ENCODE measurements at places on chromosomes 3 and 15.

DNA sequence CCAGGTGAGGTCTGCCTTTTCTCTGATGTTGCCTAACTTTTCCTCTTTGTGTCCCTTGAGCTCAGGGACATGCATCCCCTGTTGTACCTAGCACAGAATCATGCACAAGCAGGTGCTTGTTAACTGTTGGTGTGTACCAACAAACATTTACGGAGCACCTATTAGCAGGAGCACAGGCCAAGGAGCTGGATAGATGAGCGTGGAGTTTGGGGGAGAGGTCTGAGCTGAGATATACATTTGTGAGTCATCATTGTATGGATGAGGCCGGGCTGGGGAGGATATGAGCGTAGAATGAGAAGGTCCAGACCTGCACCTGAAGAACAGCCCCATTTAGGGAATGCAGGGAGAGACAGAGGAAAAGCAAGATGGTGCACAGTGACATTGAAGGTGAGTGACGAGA lies 53.4 kb downstream of the SMAD3 start:
- DNase-seq = no peak

DNA sequence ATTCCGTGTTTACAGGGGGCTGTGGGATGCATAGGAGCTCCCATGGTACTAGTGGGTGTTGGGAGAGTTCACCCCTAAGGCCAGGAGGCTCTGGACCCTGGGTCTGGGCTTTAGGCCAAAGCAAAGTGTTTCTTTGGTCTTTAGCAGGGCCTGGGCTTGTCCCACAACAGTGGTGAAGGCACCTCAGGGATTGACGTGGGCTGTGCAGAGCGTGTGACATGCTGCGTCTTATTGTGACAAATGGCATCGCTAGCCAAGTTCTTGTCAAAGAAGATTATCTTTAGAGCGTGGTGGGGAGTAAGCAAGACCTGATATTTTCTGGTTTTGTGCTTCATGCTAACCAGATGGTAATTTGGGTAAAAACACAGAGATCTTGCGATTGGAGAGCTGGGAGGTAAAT lies 170.1 kb downstream of the APBA2 start:
- DNase-seq = no peak

DNA sequence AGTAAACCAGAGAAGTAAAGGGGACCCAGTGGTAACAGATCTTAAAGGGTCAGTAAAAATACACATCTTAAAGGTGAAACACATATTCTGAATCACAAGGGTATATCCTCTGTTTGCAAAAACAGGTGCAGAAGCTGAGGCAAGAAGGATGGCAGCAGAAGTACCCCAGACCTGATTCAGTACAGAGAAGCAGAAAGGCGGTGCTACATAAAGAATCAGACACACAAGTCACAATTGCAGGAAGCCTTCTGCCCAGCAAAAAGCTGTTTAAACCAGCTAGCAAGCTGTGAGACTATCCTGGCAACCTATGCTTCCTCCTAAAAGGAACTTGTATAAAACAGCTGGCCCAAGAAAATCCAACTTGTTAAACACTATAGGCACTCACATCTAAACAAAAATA lies 49.4 kb downstream of the ZNF280D start:
- DNase-seq = no peak

DNA sequence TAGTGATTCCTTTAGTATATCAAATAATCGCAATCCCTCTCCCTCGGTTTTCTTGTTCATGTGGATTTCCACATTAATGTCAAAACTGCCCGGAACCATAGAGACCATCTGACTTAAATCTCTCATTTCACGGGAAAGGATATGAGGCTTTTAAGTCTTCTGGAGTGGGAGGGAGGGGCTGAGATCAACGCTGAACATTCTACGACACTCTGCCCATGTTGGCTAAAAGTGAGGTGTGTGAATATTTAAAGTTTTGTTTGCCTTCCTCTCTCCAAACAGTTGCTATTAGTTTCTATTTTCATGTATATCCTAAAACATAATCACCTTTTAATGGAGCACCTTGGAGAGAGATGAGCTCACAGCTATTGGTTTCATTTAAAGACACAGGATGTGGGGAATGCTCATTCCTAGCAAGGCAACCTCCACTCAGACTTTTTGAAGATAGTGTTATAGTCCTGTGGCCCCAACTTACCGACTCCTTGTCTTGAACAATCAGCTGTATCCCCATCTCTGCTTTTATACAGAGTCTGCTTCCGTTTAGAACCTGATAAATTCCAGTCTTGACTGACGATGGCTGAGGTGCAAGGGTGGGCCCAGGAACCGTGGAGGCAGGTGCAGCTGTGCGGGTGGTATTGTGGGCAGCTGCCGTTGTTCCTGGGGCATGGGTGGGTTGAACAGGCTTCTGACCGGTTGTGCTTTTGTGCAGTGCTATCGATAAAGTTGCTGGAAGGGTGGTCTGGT lies 9.2 kb downstream of the LAMP3 start:
- no peak for DNase-seq

DNA sequence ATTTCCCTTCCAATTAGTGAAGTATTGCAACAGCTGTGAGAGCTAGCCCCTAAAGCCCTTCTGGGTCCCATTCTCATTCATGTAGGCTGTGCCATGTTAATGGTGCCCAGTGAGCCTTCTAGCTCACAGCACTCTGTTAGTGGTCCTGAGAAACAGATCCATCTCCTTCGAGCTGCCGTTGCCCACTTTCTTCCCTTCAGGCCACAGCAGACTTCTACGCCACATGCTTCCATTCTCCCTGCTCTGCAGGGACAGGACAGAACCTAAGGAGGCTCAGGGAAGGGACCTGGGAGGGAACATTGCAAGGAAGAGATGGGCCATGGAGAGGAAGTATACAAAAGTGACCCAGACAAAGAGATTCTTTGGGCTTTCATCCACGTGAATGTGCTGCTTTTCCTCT lies 11.7 kb upstream of the STARD5 start:
- DNase-seq = no peak

DNA sequence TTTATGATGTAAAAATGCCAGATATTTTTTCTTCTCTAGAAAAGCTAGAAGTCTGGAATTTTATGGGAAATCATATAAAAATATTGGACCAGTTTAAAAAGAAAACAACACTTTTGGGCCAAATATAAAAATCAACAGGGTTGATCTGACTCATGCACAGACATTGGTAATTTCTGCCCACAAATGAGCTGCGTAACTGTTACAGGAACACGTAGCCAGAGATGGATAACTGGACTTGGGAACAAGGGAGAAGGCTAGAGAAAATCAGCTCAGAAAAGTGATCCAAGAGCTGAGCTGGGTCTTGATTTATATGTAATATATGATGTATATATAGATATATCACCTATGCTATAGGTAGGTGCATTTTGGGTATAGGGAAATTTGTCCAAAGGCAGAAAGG lies 36.8 kb upstream of the NAALADL2 start:
- no peak for DNase-seq

GRCh38 chr15:28986726-28987125 lies 101.0 kb downstream of the APBA2 start:
- DNase-seq = no peak

Measured in activated CD8-positive, alpha-beta memory T cell treated with anti-CD3 and anti-CD28 coated beads for 1 hour (primary cell).